ENCODE measurements at places on chromosomes 13 and 19. TPM values are rescaled to one million over a fixed set of nuclear protein-coding genes. Genes with fewer than 3 reads are reported as not detected.

PSPN gene
- 1.7 TPM for total RNA-seq

RFPL4A gene
- not detected for total RNA-seq

ADGRE2 gene
- 0.43 TPM for total RNA-seq

TMIGD2 gene
- total RNA-seq, result not detected

C19orf12 gene
- total RNA-seq, result 38.4 TPM

ZNF561 gene
- total RNA-seq, result 57.9 TPM
